ENCODE measurements at places on chromosomes 2 and 18.

GRCh38 chr18:7196421-7196820 lies 34.5 kb upstream of the LRRC30 start:
- no peak for DNase-seq

DNA sequence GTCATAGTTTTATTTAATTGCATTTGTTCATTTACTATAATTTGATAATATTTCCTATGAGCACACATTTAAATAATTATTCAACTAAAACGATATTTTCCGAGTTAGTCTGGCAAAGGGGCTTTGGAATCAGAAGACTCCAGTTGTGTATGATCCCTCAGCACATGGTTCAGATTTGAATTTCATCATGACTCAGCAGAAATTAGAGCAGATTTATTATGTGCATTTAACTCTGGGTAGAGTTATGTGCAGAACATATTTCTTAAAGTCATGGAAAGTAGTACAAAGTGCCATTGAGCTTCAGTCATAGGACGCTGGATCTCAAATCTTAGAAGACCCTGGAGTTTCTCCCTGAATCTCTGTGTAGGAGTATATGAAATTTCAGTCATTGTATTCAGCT lies 106.7 kb downstream of the ADCYAP1 start:
- no peak for DNase-seq

DNA sequence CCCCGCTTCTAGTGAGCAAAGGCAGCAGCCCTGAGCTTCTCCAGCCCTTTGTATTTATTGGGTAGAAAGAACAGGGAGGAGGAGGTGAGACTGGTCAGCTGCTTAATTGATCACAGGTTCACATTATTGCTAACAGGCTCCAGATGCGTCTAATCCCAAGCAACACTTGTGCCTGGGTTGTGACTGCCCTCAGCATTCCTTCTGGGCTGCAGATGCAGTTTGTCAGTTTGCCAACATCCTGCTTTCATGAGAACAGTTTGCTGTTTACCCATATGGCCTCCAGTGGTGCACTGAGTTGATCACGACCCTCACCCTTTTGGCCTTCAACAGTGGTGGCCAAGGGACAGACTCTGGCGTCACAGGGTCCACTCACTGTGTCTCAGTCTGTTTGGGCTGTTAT lies 159.5 kb upstream of the ZNF516 start:
- DNase-seq = no peak

- no peak for DNase-seq
Observed at GRCh38 chr2:68292108-68292710, 27.5 kb downstream of the CNRIP1 start.

DNA sequence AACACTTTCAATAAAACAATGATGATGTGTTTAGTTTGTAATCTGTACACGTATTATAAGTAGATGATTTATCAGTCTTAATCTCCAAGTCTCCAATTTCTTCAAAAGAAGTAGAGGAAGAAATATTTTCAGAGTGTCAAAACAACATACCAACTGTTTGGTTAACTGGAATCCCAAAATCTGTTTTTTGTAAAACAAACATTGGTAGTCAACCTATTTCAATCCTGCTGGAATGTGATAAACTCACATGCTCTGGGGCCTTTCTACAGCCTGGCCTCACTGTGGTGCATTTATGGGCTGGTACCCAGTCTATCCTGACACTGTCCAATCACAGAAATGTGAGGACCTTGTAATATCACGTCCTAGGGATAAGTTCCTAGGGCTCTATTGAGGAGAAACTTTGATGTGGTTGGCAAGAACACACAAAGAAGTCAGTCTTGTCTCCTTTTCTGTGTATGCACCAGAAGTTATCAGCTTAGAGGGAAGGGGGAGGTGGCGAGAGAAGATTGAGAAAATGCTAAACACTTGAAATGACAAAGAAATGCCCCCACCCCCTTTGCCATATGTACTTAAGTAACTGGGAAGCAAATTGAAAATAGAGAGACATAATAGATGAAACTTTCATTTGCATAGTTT lies 47.2 kb downstream of the PRKRA start:
- no peak for DNase-seq

DNA sequence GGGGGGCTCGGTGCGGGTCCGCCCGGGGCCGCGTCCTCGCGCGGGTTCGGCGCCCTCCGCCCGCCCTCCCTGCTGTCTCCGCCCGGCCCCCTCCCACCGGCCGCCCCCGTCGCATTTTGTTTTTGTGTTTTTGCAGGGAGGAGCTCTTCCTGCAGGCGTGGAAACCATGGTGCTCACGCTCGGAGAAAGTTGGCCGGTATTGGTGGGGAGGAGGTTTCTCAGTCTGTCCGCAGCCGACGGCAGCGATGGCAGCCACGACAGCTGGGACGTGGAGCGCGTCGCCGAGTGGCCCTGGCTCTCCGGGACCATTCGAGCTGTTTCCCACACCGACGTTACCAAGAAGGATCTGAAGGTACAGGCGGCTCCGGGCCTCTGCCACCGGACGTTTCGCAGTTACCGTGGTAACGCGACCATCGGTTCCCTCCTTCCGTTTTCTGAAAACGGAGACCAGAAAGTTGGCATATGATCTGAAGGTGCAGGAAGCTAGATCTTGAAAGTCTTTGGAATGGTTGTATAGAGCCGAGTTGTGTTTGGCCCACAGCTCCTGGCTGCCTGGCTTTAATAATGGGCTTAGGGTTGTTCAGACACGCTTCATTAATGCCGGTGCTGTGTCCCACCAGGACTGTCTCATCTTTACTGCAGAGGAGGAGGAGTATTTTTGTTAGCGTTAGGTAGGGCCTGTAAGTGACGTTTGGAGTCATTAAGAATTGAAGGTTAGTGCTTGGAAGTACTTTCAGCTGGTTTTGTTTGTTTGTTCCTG lies 891 bp downstream of the KDM3A start:
- DNase-seq = no peak

GRCh38 chr2:121196132-121196848 lies 88.7 kb downstream of the TFCP2L1 start:
- DNase-seq = no peak

DNA sequence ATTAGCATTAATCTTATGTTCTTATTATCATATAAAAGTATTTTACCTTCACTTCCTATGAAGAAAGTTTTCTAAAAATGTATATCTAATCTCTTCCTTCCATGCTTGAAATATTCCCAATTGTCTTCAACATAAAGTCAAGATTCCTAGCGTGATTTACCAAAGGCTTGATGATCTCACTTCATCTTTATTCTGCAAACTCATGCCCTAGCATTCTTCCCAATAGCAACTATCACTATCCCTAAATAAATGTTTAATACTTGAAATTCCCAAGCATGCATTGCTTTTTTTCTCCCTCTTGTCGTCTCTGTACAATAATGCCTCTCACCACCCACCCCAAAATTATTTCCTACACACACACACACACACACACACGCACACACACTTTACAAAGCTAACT lies 125.8 kb downstream of the VWC2L start:
- DNase-seq = no peak

DNA sequence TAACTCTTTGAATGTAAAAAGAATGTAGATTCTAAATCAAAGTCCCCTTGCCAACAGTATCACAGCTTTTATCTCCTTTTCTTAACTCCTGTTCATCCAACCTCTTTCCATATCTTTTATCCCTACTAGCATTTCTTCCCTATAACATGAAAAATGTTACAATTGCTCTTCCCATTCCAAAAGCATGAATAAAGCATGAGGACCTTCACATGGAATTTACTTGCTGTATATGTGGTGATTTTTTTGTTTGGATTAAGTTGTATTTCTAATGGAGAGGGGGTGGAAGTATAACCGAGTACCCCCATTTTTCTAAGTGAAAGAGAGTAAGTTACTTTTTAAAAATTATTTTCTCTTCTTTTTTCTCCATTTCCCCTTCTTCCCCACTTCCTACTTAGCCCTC lies 94.9 kb upstream of the RBBP8 start:
- DNase-seq = no peak

GRCh38 chr2:218860950-218861381 lies 1.4 kb downstream of the WNT6 start:
- DNase-seq = peak; percentile 18

DNA sequence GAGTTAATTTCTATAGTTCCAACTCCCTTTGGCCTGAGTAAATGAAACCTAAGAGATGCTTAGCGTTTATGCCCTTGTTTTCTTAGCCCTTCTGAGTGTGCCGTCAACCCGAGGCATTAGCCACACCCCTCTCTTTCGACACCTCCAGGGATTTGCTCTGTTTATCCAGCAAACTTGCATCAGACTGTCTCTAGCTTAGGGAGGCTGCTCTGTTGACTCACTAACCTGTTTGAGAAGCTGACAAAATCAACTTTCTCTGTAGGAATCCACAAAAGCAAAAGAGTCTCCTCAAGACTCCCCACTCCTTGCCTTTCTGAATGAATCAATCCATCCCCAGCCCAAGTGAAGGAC lies 317.6 kb downstream of the TNS1 start:
- peak; percentile 83 for DNase-seq

GRCh38 chr18:24322584-24323136 lies 75.0 kb downstream of the OSBPL1A start:
- DNase-seq = no peak

DNA sequence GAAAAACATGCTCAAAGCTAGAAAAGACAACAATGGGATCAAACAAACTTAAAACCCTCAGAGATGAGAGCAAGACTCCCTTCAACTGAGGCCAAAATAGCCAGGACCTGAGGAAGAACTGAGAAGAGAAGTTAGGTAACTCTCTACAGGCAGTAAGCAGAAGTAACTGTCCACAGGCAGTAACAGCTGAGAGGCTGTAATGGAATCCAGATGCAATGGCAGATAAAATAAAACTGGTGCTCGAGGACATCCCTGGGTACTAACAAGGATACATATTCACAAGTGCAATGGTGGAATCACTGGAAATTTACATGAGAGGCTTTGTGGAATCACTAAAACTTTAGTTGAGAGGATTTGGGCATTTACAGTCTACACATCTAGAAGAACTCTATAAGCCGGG lies 30.4 kb upstream of the C2orf66 start:
- no peak for DNase-seq

DNA sequence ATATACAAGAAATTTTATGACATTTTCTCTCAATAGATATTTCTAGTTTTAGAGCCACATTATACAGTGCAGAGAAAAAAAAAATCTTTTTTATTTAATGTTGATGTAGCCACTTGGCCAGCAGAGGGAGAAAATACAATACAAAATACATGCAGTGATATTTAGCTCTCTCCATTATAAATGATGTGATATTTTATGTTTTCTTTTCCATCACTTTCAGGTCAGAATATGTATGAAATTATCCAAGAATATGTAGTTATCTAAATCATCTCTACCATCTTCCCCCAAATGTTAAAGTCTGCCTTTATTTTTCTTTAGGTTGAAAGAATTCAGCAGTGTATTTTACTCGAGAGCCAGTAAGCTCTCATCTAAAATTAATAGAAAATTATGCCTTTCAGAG lies 533.6 kb upstream of the FSHR start:
- DNase-seq = no peak

- no peak for DNase-seq
Observed at GRCh38 chr18:5462227-5462626, 81.6 kb downstream of the EPB41L3 start.

DNA sequence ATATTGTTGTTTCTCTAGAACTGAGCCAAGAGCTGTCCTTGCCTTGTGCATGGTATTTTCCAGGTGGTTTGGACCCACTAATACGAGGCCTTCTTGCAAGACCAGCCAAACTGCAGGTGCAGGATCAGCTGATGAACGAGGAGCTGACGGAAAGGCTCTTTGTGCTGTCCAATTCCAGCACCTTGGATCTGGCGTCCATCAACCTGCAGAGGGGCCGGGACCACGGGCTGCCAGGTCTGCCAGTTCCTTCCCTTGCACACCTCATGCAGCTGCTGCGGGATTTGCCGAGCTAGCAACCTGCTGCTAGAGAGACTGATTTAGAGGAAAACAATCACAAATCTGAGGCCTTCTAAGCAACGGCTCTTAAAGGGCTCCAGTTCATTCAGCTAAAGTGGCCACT lies 74.5 kb downstream of the TPO start:
- DNase-seq = no peak

GRCh38 chr2:20488782-20489181 lies 41.9 kb downstream of the RHOB start:
- no peak for DNase-seq

DNA sequence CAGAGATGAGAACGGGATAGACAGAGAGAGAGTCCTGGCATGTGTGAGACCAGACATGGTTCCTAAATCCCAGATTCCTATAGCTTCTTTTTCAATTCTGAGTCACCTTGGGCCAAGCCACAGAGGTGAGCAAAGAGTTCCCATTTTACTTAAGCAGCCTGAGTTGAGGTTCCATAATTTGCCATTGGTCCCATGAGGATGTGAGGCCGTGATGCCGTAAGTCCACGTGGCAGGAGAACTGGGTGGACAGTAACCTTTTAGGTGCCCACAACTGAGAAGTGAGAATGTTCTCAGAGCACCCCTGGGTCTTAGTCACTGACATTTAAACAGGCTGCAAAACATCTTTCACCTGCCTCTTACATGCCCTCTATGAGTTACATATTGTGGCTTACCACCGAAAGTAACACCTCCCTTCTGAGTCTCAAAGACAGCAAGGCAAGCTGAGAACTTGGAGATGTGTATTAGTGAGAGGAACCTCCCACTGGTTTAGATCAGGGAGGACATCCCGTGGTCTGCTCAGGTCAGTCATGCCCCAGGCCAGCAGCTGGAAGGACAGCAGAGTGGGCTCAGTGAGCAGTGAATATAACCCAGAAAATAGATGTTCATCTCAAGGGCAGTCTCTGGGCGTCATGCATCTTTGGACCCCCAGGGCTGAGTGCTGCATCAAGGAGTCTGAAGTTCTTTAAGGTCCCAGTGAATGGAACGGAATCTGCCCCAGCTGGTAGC lies 127.9 kb upstream of the LGALSL start:
- no peak for DNase-seq

DNA sequence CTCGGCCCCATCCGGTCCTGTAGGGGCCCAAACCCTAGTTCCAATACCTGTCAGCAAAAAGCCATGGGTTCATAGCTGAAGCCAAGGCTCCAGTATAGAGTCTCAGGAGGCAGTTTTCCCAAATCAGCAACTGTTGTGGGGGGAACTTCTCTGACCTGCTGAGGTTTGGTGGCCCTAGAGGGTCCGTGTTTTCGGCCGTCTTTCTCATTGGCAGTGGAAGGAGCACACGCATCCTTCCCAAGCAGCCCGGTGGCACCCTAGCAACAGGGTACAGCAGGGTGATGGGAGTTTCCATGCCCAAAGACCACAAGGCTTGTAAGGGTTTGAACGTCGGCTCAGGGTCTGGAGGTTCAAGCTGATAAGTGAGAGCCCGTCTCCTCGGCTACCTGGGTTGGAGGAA lies 6.6 kb downstream of the FOSL2 start:
- no peak for DNase-seq

GRCh38 chr2:215729985-215730620 lies 283.2 kb downstream of the MREG start:
- DNase-seq = no peak

- DNase-seq = no peak
Observed at GRCh38 chr2:72864500-72864899, 22.7 kb upstream of the SPR start.

DNA sequence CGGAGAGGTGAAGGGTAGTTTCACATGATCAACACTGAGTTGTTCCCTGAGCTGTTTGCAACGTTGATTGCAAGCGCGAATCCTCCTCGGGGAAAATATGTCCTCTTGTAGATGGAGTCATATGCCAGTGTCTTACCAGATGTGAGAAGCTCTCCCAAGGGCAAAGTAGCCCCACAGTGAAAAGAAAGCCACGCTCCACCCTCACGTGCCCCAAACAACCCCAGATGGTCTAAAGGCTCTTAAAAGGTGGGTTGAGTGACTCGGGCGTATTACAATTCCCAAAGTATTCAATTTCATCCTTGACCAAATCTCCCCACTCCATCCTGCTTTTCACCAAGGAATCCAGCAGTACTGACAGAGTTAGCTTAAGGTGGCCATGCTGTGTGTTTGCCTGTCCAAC lies 332.1 kb upstream of the SOX11 start:
- DNase-seq = no peak

- no peak for DNase-seq
Observed at GRCh38 chr2:101355401-101356054, 31.8 kb downstream of the CREG2 start.
